HEK293T (cell line): ENCODE measurements at places on chromosomes 16 and 17.

GRCh38 chr17:42989141-42989540 is 8.8 kb downstream of the RUNDC1 start:
- no peak for DNase-seq

- DNase-seq, result peak; percentile 82
Observed at GRCh38 chr17:40026816-40027613, 11.8 kb downstream of the CSF3 start.

GRCh38 chr17:7887038-7887481 is 1.5 kb upstream of the CHD3 start:
- no peak for DNase-seq

DNA sequence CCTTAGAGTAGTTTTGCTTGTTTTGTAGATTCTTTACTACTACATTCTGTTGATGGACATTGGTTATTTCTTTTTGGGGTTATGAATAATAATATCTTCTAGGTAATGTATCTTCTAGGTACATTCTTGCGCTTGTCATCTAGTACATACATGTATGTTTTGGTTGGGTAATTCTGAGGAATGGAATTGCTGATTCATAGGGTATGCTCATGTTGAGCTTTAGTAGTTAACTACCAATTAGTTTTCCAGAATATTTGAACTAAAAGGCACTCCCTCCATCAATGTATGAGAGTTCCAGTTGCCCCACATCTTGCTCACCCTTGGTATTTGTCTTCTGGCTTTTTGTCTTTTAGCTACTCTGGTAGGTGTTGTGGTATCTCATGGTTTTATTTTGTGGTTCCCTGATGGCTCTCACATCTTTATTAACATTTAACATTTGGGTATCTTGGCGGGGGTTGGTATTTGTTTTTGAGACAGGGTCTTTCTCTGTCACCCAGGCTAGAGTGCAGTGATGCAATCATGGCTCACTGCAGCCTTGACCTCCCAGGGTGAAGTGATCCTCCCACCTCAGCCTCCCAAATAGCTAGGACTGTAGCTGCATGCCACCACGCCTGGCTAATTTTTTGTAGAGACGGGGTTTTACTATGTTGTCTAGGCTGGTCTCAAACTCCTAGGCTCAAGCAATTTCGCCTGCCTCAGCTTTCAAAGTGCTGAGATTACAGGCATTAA is 47.1 kb downstream of the SLC6A4 start:
- no peak for DNase-seq

DNA sequence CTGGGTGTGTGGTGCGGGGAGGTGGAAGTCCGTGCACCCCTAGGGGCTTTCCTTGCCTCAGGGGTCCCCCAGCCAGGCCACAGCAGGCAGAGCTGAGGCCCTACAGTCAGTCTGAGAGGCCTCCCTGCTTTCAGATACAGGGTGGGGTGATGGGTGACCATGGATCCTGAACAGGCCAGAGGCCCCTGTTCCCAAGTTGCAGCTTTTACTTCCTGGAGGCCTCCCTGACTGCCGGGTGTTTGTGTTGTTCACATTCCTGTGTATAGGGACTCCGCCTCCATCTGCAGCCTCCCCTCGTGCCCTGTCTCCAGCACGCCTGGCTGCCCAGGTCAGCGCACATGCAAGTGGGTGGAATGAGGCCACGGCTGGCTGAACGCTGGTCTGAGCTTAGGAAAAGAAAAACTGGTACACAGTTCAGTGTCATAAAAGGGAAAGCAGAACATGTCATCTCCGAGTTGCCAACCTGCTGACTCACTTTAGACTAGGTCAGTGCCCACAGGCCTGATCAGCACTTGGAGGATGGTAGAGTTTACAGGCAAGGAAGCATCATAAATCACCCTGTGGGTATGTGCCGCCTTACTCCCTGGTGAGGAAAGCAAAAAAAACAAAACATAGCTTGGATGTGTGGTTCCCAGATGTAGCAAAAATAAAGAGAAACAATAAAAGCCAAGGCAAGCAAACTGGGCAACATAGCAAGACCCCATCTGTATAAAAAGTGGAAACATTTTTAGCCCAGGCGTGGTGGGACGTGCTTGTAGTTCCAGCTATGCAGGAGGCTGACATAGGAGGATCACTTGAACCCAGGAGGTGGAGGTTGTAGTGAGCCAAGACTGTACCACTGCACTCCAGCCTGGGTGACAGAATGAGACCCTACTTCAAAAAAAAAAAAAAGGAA is 6.2 kb upstream of the SLC7A6 start:
- no peak for DNase-seq

GRCh38 chr16:65463652-65464260 is 341.9 kb upstream of the CDH11 start:
- DNase-seq, result no peak

- DNase-seq, result no peak
Observed at GRCh38 chr16:5430598-5430997, 333.0 kb upstream of the EEF2KMT start.

DNA sequence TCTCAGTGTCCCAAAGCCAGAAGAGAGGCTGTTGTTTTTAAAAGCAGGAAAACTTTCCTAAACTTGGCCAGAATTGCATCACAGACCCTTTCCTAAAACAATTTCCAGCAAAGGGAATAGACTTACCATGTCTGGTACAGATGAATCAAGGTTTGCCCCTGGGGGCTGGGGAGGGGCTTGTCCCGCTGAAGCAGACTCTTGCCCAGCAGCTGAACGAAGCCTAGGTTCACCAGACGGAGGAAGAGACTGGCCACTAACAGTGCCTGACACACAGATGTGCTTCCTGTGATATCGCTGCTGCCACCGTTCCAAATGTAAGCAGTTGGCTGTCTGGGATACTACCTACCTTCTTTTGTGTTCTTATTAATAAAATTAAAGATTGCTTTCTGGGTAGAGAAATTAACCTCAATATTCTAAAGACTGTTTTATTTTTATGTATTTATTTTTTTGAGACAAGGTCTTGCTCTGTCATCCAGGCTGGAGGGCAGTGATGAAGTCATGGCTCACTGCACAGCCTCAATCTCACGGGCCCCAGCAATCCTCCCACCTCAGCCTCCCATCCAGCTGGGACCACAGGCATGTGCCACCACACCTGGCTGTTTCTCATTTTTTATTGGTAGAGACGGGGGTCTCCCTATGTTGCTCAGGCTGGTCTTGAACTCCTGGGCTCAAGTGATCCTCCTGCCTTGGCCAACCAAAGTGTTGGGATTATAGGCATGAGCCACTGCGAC is 13.5 kb downstream of the PRCD start:
- DNase-seq, result no peak

- DNase-seq, result no peak
Observed at GRCh38 chr16:69260506-69260905, 50.6 kb upstream of the VPS4A start.

DNA sequence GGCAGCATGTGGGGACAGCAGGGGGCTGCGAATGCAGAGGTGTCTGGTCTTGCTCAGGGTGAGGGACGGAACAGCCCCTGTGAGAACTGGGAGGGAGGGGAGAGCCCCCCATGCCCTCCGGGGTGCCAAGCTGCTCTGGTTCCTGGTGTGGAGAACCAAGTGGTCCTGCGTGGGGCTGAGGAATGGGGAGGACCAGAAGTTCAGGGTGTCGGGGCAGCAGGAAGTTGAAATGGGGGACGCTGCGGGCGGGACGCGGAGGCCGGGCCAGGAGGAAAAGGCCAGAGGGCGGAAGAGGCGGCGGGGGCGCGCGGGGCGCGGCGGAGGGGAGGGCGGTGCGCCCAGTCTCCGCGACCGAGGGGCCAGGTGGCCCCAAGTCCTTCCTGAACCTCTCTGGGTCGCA is 3.6 kb downstream of the ALDH3A1 start:
- no peak for DNase-seq

- no peak for DNase-seq
Observed at GRCh38 chr16:24734382-24734781, 4.9 kb downstream of the TNRC6A start.

GRCh38 chr17:32488604-32489180 is 1.9 kb downstream of the CDK5R1 start:
- DNase-seq, result no peak

DNA sequence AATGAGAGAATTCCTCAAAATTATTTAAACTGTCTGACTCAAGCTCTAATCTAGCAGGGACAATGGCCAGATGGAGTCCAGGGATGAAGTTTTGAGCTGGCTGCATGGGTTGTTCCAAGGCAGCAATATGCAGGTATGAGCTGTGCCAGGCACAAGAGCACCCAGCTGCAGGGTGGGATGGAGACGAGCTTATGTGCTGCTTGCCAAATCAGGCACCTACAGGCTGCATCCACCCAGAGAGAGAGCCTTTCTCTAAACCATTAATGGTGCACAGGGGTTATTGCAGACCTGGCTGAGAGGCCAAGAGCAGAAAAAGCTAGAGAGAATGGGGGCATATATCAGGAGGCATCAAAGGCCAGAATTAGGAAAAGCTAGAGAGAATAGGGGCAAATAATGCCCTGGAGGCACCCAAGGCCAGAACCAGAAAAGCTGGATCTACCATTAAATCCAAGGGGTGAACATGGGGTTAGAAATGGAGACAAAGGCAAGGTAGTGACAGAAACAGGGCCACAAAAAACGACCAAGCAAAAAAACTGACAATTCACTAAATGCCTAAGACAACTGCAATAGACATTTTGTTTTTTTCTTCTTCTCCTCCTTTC is 11.0 kb downstream of the KRT33A start:
- DNase-seq, result no peak

GRCh38 chr16:22782314-22782713 is 31.6 kb upstream of the HS3ST2 start:
- no peak for DNase-seq

GRCh38 chr17:45812102-45812501 is 28.0 kb downstream of the CRHR1 start:
- peak; percentile 23 for DNase-seq

DNA sequence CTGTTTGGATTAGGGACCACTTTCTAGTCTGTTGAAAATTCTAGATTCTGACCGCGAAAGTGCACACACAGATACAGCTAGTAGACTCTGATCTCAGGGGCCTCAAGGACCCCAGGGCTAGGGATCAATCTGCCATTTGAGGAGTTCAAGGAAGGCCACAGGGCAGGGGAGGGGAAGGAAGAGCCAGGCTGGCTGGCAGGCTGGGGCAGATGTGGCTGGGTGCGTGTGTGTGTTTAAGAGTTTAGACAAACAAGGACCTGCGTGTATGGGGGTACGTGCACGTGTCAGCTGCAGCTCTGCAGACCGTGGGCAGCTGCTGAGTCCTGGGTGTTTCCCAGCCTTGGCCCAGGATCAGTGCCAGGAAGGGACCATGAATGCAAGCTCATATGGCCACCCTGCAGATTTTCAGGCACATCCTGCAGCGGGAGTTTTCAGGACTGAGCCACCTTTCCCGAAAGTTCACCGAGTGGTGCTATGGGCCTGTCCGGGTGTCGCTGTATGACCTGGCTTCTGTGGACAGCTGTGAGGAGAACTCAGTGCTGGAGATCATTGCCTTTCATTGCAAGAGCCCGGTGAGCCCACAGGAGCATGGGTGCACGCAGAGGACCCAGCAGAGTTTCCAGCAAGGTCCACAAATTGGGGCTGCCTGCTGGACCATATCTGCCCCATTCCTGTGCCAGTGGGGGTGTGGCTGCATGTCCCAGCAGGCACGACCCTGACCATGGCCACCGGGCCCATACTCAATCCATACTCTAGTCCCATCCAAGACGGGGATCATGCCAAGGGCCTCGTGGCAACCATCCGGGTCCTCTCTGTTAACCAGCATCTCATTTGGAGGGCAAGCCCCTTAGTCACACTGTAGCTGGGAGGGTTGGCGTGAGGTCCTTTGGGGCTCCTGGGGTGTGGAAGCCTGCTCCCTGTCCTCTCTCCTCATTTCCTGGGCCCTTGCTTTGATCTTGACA is 10.6 kb downstream of the TRPV2 start:
- no peak for DNase-seq

- DNase-seq, result no peak
Observed at GRCh38 chr16:65494609-65495008, 372.7 kb upstream of the CDH11 start.

- DNase-seq, result no peak
Observed at GRCh38 chr17:32862940-32863339, 14.0 kb downstream of the MYO1D start.

- no peak for DNase-seq
Observed at GRCh38 chr17:69286257-69286656, 40.7 kb downstream of the ABCA5 start.

DNA sequence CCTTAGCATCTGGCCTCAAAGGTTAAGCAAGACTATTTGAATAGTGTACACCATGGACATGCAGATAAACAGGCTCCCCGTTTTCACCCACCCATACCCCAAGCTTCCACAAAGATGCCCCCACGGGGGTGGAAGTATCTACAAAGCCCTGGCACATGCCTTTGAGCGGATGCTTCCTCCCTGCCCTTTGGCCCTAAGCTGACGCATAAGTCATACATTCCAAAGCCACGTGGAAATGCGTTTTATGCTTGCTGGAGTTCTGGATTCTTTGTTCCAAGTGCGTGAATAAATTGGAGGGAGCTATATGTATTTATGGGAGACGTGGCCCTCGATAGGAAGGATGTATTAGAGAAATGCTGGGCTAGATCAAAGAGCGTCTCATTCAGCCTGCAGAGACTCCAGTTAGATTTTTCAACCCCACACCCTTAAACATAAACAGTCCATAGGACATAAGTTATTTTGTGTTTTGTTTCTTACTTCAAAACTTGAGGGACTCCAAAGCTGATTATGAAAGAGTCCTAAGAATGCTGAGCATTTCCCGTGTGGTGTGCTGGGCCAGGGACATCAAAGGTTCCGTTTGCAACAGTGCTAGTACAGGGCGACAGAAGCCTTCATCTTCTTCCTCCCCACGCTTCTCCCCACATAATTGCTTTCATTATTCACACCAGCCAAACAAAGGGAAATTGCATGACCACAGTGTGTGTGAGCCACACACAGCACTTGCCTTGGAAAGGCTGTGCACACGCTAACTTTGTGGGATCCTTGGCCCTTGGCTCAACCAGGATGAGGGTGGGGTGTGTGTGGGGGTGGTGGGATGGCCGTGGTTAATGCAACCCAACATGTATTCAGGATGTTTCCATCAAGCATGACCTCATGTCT is 73.6 kb downstream of the WIPI1 start:
- DNase-seq, result no peak

DNA sequence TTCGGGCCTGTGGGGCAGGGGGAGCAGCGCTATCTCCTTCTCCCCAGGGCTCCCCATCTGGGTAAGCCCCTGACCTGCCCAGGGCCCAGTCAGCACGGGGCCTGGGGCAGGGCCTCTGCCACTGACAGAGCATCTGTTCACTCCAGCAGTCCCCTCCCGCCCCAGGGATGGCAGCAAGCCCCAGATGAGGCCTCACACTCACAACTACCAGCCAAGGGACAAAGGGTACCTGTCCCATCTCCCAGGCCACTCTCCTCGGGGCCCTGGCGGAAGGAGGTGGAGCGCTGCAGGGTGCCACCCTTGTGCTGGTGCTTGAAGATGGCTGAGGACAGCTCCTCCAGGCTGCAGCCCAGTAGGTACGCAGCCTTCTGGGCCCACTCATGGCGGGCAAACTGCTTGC is 64.8 kb downstream of the MYO18A start:
- DNase-seq, result no peak

- no peak for DNase-seq
Observed at GRCh38 chr16:62665269-62665668, 629.0 kb upstream of the CDH8 start.
